Activated T-cell treated with anti-CD3 and anti-CD28 coated beads, Interleukin-2, amount 50 U/mL, for 1 hour (primary cell): ENCODE measurements at places on chromosomes 2 and 18.
A peak's percentile ranks its signal among the peaks of the same experiment; 100 is the strongest.

GRCh38 chr2:157269922-157270321, 12.4 kb downstream of the GALNT5 start:
- no peak for DNase-seq

DNA sequence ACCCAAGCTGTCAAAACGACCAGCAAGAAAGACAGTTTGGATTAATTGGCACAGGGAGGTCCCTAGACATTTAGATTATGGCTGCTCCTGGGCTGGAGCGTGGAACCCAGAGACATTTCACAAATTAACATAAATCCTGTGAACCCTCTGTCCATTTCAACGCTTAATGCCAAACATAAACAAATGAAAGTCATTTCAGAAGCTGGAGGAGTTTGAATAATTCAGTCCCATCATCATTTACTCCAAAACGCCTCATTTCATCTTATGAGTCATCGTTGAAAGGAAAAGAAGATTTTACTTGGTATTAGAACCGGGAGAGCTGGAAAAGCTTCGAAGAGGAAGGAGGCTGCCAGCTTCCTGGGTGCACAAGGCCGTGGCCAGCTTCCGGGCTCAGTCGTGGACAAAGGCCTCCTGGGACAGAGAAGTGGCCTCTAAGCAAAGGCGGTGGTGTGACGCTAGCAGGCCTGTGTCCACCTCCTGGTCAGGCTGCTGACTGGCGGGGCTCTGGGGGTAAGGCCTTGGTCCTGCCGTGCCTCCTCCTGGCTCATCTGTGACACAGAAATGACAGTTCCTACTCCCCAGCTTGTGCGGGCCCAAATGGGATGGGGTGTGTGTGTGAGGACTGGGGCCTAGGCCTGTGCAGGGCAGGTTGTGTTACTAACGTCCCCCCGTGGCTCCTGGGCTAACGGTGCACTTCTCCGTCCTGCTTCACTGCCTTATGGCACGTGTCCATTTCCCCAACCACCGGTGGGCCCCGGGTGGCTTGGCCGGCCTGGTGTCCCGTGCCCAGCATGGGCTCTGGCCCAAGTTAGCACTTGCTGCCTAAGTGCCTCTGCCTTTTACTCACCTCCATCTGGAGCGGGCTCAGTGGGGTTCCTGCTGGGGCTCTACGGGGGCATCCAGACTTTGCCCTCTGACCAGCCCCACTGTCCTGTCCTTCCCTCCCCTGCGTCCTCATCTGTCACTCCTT, 71.6 kb downstream of the RRM2 start:
- DNase-seq = no peak

DNA sequence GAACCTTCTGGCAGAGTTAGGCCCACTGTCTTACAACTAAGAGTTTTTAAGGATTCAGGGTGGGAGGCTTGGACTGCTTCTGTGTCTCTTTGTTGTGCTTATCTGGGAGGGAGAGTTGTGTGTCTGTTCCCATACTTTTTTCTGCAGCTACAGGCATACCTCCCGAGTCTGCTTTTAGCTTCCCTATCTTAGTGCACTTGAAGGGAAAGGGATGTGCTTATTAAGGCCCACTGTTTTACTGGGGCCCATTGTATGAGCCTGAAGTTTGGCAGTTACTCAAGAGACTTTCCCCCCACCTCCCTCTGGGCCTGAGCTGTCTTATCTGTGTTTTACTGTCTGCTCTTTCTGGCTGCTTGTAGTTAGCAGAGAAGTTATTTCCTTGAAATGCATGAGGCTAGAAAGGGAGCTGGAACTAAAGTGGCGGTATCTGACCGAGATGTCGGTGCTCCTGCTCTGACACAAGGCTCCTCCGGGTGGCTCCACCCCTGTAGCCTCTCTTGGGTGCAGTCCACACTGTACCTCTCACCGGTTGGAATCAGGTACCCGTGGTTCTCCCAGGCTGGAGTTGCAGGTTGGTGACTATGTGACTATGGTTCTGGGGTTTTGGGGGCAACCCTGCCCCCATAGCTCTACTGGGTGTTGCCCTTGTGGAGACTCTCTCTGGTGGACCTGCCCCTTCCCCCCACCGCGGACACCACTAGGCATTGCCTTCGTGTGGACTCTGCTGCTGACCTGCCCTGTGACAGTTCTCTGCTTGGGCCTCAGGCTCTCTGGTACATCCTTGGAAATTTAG, 12.9 kb downstream of the UBR3 start:
- DNase-seq = no peak

- no peak for DNase-seq
Observed at GRCh38 chr2:28086611-28087010, 196.1 kb downstream of the BABAM2 start.

DNA sequence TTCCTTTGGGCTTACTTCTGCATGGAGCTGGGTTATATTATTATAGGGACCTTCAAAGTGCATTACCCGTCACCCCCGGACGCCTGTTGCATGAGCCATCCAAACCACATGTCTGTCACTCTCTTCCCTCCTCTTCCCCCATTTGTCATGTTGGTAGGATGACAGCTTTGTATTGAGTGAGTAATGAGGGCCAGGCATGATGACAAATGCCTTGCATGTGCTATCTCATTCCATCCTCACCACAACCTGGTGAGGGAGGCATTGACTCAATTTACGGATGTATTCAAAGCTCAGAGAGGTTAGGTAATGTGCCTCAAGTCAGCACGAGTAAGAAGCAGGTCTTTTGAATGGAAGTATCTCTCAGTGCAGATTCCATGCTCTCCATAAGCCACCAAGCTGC, 510.5 kb upstream of the TNP1 start:
- no peak for DNase-seq

GRCh38 chr2:186533717-186534116, 47.7 kb downstream of the ZC3H15 start:
- DNase-seq = no peak

GRCh38 chr2:223549215-223549614, 52.9 kb downstream of the SCG2 start:
- no peak for DNase-seq

GRCh38 chr2:174835797-174836255, 71.6 kb upstream of the CHRNA1 start:
- DNase-seq = no peak

DNA sequence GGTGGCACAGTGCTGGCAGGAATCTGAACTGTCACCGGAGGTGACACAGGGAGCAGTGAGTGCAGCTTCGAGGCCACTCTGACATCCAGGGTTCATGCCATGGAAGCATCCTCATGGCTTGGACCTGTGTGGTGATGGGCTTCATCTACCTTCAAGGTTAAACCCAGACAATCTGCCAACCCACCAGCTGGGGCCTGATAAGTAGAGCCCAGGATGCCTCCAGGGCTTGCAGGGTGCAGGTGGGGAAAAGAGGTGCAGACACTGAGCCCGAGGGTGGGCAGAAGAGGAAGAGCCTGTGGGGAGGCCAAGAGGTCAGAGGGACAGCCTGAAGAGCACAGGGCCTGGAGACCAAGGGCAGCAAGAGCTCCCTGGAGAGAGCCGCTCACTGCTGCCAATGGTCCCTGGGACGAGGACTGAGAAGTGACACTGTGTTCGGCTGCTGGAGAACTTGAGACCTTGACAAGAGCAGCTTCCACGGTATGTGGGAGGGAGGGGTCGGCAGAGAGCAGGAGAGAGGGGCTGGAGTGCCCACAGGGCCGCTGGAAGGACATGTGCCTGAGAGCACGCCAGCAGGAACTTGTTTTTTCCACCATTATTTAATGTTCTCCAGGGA, 8.1 kb upstream of the HES6 start:
- no peak for DNase-seq

GRCh38 chr2:96832754-96833507, 10.9 kb downstream of the ANKRD23 start:
- no peak for DNase-seq

DNA sequence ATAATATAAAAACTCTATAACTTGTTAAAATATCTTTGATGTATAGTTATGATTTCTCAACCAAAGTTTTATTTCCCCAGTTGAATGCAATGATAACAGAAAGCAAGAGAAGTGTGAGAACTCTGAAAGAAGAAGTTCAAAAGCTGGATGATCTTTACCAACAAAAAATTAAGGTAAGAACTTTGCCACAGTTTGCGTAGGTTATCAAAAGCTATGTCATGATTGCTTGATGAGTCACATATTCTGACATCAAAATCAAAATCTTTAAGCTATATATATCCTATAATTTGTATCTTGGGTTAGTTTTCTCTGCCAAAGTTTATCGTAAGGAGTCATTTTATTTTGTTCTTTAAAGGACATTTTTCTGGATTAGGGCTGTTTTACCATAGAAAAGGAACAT, 35.0 kb downstream of the NDC80 start:
- DNase-seq = no peak

GRCh38 chr18:74635224-74635975, 37.7 kb downstream of the ZNF407 start:
- no peak for DNase-seq

GRCh38 chr2:168974428-168974827, 56.7 kb downstream of the ABCB11 start:
- DNase-seq = no peak

DNA sequence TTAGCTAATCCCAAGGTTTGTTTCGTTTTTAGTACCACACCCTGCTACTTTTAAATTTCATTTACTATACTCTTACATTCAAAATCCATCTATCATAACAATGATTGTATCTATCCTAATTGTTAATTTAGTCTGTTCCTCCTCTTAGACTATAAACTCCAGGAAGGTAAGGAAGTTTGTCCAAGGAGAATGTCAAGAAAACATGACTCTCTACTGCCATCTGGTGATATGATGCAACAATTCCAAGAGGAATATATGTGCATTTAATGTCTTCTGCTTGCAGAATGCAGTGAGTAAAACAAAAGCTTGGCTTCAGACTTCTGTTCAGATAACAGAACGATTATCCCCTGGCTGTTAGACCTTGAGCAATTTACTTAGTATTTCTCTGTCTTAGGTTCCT, 1267.1 kb downstream of the LRP1B start:
- no peak for DNase-seq

- no peak for DNase-seq
Observed at GRCh38 chr18:9364242-9364641, 29.7 kb downstream of the TWSG1 start.

DNA sequence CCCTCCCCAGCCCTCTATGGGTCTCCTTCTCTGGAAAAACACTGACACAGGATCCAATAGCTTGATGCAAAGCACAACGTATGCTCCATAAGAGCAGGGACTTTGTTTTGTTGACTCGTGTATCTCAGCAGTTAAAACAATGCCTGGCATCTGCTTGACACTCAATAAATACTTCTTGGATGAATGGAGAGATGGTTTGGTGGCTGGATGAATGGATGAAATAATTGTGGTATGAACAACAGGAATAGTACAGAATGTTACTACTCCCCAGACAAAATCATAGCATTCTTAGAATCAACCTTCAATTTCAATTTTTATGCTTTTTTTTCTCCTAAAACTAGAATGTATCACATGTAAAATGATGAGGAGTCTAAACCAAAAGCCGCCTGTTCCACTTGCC, 57.4 kb downstream of the KCNE4 start:
- DNase-seq = no peak

DNA sequence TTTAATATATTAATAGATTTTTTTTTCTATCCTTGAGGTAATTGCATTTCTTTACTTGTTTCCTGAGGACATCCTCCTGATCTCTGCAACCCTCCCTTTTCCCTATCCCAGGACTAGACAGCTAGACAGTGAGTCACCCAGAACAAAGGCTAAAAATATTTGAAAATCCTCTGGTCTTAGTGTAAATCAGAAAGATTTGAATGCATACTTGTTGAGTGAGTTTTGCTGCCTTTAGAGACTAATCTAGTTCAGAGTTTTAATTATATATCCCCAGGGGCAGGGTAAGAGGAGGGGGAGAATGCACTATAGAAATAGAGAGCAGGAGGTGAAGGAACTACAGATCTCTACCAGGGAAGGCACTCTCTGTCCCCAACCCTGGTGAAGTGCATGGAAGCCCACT, 202.3 kb upstream of the TCF4 start:
- DNase-seq = no peak

- DNase-seq = no peak
Observed at GRCh38 chr2:6290217-6291015, 575.3 kb downstream of the CMPK2 start.

DNA sequence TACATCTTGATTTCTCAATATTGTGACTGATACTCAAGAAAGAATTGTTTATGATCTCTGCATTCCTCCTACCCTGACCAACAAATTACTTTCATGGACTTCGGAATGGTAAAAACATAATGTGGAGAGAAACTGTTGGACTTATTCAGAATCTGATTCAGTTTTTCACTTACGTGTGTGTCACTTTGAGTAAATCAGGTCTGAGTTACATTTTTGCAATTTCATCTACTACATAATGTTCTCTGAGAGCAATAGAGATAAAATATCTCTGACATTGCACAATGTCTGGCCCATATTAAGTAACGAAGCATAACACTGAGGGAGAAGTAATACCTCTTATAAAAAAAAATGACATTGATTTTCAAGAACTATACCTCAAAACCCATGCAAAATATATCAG, 1337.9 kb upstream of the CHAC2 start:
- DNase-seq = no peak

GRCh38 chr2:18067588-18068384, 189.3 kb downstream of the KCNS3 start:
- no peak for DNase-seq

- DNase-seq = no peak
Observed at GRCh38 chr18:76442413-76443171, 52.5 kb downstream of the ZNF516 start.

- DNase-seq = peak; percentile 60
Observed at GRCh38 chr2:148876595-148877402, 1.8 kb downstream of the KIF5C start.

DNA sequence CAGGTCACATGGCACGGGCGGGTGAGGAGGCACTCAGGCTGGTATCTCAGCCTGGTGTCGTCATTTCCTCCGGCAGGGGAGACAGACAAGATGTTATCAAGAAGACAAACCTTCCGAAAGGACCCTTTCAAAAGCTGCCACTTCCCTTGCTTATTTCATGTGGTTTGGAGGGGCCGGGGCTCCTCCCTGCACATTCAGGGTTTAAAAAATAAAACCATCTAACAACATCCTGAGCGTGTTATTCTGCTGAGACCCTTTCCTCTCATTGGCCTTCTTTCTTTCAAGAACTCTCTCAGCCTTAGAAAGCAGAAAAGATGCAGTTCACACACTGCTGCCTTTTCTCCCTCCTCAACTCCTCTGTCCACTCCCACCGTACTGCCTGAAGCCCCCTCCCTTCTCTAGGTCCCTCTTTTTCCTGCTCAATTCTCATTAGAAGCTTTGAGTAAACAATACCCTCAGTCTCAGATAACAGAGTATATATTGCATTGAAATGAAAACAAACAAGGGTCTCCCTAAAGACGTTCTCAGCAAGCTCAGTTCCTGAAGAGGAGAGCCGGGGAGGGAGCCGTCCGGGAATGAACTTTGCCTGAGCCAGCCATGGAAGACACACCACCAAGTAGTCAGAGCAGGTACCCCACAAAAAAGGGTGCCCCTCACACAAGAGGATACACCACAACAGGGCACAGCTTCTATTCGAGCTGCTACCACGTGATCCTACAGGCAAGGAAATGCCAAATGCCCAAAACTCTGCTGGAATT, 9.7 kb downstream of the SMAD7 start:
- DNase-seq = peak; percentile 81
